Spinal cord (tissue), 10 donors: ENCODE measurements at places on chromosomes 5 and 9.
A peak's percentile ranks its signal among the peaks of the same experiment; 100 is the strongest.

GRCh38 chr9:113931140-113931539 is 55.0 kb downstream of the ZNF618 start:
- no peak for DNase-seq

GRCh38 chr5:173391031-173391430 is 62.8 kb upstream of the STC2 start:
- DNase-seq: peak; percentile 65

- no peak for DNase-seq
These were observed 38.7 kb downstream of the CCDC125 start for GRCh38 chr5:69293882-69294281.

DNA sequence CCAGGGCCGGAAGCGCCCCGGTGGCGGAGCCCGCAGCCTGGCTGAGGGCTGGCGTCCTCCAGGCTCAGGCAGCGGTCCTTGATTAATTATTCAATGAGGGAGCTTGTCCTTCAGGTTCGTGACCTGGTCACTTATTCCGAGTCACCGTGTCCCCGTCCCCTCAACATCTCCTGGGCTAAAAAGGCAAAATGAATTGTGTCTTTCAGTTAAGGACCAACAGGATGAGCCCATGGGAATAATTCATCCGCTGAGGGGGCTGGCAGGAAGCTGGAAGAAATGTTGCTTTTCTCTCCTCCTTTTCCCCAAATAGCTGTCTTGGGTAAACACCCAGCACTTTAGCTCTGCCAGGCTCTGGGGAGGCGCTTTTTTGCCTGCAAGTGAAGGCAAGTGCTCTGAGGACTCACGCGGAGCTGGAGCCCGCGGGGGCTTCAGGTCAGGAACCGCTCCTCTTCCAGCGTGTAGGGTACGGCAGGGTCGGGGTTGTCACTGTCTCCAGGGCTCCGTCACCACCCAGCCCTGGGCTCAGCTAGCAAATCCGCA is 13.1 kb downstream of the KCNT1 start:
- no peak for DNase-seq

DNA sequence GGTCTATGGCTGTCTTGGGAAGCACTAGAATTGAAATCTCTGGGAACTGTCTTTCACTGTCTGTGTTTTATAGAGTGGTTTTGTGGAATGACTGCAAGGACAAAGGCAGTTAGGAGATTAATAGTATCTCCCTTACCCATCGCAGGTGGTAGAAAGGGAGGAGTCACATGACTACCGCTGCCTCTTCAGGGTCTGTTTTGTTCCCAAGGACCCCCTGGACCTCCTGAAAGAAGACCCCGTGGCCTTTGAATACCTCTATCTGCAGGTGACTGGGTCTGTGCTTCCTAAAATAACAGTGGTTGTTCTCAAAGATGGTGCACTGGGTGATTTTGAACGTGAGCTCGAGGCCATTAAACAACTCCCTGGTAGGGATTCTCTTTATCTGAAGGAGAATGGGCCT is 22.8 kb upstream of the TRMT10B start:
- no peak for DNase-seq

DNA sequence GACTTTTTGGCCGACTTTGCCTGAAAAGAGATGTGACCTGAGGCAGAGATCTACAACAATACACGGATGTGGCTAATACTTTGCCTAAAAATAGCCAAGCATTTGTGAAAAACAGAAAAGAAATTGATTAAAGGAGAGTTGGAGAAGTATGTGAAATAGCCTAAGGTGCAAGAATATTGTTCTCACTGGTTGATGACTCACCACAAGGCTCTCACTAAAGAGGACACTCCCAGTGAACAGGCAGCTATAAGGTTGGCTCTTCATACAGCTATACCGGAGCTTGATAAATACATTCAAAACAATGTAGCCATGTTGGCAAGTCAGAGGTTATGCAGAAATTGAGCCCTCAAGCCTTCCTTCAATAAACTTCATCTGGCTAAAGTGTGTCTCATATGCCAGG is 317.2 kb upstream of the GRAMD2B start:
- DNase-seq: no peak

GRCh38 chr9:134962973-134963364 is 45.3 kb upstream of the FCN1 start:
- no peak for DNase-seq

GRCh38 chr5:127941646-127942045 is 141.9 kb upstream of the SLC12A2 start:
- DNase-seq: peak; percentile 84

GRCh38 chr9:79641070-79641469 is 69.3 kb downstream of the TLE4 start:
- no peak for DNase-seq

DNA sequence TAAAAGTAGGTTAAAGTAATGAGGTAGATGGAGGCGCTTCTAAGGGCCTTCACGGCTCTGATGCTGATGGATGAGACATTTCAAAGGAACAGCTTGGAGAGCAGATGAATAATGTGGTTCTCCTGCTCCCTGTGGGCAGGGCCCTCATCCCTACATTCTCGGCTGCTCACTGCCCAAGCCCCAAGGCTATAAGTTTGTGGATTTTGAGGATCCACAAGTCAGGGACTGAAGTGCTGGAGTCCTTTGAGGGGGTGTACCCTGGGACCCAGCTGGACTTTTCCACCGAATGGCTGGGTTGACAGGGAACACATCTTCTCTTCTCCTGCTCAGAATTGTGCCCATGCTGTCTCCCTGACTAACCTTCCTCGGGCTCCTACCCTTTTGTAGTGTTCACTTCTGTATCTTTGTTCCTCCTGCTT is 21.4 kb upstream of the CXCL14 start:
- no peak for DNase-seq

DNA sequence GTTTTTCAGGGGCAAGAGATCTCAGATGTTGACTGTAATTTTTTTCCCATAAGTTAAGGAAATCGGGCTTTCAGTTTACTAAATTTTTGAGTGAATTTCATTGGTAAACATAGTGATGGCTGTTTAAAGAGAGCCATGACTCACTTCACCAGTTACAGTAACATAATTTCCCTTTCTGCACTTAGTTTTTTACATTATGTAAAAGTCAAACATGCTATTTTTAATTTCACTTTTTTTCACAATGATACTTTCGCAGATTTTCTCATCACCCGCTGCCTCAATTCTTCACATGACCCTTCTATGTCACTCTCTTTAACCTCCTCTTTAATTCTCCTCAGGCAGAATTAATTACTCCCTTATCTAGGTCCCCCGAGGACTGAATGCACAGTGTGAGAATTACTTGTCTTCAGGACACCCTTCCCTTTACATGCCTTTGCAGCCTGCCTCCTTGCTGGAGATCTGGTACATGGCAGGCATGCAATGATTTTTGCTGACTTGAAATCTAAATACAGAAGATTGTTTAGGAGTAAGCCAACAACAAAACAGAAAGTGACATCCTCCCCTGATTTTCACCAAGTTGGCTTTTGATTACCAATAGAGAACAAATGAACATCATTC is 217.5 kb upstream of the S1PR3 start:
- DNase-seq: no peak

DNA sequence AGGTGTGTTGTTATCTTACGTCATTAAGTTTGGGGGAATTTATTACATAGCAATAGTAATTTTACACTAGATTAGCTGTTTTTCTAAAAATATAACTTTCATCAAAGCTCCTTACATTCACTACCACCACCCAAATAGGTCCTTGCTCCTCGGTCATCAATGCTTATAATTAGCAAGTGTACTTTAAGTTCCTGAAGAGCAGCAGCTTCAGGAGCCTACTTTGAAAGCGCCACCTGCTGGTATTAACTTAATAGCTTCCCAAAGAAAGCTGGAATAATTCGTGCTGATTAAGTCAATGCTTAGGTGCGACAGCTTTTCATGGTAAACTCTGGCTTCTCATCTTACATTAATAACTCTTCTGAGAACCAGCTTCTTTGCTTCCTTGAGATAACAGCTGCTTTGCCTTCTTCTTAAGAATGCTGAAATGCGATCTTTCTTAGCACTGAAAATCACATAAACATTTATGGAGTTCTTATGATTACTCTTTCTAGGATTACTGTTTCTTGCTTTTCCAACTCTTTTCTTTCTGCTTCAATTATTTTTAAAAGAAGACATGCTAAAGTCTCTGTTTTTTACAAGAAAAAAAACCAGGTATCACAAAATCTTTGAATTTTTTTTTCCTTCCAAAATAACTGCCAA is 10.0 kb upstream of the C5 start:
- DNase-seq: peak; percentile 86

DNA sequence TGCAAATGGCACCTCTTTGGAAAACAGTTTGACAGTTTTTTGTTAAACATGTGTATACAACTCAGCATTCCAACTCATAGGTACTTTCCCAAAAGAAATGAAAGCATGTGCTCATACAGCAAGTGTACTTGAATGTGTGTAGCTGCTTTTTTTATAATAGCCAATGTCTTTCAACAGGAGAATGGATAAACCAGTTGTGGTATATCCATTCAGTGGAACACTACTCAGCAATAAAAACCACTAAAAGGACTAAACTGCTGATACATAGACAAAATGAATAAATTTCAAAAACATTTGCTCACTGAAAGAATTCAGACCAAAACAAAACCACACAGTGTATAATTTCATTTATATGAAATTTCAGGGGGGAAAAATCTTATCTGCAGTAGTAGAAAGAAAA is 267.3 kb downstream of the NR2F1-AS1 start:
- no peak for DNase-seq

- DNase-seq: peak; percentile 20
These were observed at the start of gene GPR151 for GRCh38 chr5:146516151-146516475. TSS of gene GPR151 (minus strand) at chr5:146516190. CDS start at chr5:146516113, 77 bp downstream.

DNA sequence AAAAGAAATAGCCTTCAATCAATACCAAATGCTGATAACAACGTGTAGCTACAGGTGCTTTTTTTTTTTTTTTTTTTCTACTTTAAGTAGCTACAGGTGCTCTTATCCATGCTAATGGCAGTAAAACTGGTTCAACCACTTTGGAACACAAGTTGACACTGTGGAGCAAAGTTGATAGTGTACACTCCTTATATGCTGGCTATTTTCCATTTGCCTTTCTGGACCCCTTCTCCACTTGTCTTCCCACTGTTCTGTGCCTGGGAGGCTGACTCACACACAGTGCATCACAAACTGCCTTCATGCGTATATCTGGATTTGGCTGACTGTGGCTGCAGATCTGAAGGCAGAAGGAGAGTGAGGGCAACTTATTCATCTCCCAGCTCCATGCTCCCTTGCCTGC is 247.9 kb downstream of the MSX2 start:
- no peak for DNase-seq

GRCh38 chr5:14452685-14453454 is 128.7 kb upstream of the OTULINL start:
- no peak for DNase-seq

DNA sequence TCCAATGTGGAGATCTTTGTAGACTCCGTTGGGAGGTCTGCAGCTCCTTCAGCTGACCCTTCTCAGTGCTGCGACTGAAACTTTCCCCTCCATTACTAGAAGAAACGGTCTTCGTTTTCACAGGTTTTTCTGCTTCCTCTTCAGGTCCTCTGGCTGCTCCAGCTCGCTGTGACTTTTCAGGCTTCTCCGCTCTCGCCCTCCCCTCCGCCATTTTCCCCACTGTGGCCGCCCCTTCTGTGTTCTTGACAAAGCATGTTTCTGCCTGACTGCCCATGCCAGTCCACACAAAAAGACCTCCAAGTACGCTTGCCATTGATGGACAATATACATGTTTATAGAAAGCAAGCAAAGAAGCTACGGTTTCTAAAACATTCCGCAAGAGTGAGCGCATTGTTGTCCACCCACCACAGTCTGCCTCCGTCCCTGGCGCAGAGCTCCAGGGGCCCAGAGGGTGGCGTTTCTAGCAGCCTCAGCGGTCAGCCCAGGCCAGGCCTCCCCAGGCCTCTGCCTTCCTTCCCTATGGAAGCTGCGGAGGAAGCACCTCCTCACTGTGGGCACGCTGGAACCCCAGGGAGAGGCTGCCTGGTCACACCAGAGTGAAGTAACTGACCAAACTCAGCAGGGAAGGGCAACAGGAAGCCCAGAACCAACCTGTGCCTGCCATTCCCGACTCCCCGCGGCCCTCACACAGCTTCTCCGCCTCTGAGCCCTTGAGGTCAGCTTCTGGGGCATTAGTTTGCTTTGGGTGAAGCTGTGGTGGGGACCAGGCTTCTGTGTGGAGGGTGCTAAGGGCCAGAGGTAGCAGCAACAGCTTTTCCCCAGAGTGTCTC is 19.9 kb upstream of the S1PR3 start:
- DNase-seq: no peak

DNA sequence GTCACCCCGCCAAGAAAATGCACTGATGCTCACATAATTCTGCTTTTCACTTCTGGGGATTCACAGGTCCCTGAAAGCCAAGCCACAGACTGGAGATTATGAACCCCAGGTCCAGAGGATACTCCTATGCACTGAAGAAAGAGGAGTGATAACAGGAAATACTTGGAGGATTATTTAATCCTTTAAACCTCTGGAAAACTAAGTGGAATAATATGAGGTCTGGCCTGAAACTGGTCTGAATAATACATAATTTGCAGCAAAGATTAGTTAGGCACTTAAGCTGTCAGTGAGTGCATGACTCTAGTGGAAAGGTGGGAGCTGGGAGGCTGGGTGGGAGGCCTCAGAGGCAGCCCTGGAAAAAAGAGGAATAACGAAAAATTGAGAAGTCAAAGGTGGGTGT is 45.7 kb downstream of the MARCHF3 start:
- no peak for DNase-seq

- peak; percentile 61 for DNase-seq
These were observed 219.2 kb downstream of the MEF2C start for GRCh38 chr5:88663793-88664216.

GRCh38 chr5:137250421-137250820 is 248.7 kb downstream of the SPOCK1 start:
- no peak for DNase-seq

GRCh38 chr9:135229701-135230385 is 142.4 kb downstream of the OLFM1 start:
- no peak for DNase-seq

DNA sequence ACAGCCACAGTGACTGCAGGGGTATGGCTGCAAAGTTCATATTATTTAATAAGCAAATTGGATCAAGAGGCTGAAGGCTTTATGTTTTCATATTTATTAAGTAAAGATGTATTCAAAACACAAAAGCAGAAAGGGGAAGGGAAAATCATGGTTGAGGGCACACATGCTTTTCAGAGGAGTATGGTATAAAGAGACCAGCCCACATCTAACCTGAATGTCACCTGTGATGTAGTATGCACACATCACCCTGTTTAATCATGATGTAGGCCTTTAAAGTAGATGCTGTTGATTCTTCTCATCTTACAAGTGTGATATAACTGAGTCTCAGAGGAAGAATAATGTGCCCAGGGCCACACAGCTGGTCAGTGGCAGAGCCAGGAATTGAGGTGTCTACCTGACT is 211.8 kb downstream of the DCP2 start:
- DNase-seq: no peak

GRCh38 chr5:66004216-66004615 is 77.8 kb downstream of the ERBIN start:
- DNase-seq: no peak

GRCh38 chr5:174793684-174794328 is 69.4 kb downstream of the MSX2 start:
- DNase-seq: peak; percentile 54

GRCh38 chr9:107886826-107887225 is 397.3 kb upstream of the KLF4 start:
- no peak for DNase-seq
